ENCODE measurements at places on chromosomes 3 and 15.

DNA sequence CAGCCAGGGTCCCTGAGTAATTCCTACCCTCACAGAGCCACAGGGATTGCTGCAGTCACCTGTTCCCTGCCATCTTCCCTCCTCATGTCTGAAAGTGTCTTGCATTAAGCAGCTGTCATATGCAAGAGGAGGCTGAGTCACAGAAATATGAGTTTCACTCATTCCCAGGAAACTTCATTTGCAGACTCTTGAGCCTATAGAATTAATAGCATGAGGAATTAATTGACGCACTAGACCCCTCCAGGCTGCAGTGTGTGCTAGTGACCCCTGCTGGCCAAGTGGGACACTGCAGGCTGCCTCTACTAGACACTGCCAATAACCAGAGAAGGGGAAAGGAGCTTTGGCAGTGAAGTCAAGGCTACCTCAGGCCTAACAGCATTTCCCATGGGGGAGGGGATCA lies 50.6 kb upstream of the SLC6A1 start:
- DNase-seq = no peak

DNA sequence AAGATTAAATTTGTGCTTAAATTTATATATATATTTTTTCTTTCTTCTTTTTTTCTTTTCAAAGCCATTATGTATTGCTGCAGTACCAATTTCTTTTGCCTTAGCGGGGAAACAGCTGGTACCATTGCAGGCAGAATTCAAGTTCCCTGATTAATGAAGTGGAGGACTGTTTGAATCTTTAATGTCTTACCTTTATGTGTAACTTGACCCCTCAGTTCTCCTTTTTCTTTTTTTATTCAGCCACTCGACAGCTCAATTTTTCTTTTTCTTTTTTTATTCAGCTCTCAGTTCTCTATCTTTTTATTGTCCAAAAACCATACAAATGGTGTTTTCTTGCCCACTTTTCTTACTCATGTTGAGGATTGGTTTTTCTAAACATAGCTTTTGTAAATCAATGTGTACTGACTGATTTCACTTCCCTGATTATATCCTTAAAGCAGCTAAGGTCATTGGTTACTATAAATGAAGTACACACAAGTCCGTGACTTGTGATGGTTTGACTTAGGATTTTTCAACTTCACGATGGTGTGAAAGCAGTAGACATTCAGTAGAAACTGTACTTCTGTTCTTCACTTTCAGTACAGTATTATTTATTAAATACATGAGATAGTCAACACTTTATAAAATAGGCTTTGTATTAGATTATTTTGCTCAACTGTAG lies 22.8 kb downstream of the ATP2C1 start:
- DNase-seq = no peak

- no peak for DNase-seq
Measured at GRCh38 chr3:181610973-181611265, 100.8 kb upstream of the SOX2 start.

DNA sequence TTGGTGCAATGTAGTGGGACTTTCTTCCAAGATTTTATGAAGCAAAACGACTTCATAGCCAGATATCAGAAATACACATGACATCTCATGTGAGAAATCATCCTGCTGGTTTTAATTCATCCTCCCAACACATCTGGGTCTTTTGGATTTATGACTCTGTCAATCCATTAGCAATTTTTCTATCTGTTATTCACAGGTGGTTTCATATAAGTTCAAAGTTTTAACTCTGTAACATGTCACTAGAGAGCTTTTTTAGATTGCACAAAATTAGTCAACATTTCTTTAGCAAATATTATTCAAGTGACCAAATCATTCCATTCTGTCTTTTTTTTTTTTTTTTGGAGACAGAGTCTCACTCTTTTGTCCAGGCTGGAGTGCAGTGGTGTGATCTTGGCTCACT lies 30.4 kb downstream of the SQOR start:
- no peak for DNase-seq

DNA sequence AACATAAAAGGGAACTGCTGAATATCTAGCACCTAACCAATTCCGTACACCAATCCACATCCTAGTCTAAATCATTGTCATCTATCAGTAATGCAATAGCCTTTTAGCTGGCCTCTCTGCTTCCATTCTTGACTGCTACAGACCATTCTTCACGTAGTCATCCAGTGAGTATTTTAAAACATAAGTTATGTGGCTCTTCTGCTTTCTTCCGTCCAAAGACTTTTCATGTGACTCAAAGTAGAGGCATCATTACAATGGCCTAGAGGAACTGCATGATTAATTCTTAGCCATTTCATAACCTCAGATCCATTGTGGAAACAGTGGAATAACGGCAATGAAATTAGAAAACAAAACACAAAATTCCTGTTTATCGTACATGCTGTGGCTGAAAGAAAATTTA lies 88.9 kb upstream of the CBLB start:
- peak; percentile 64 for DNase-seq

DNA sequence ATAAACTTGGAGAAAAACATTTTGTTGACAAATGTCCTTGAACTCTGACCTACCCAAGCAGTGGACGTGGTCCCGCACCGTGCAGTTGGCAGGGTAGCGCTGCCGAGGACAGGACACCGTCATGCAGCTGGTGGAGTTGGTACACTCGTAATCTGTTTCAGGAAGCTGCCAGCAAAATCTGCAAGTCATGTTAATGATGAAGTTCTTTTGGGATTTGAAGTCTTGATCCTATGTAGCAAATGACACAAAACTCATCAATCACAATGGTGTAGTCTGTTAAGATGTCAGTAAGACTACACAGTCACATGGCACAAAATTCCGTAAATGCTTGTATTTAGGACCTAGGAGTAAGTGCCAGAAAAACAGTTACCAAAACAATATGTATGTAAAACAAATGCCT lies 5.5 kb downstream of the TM2D3 start:
- no peak for DNase-seq

DNA sequence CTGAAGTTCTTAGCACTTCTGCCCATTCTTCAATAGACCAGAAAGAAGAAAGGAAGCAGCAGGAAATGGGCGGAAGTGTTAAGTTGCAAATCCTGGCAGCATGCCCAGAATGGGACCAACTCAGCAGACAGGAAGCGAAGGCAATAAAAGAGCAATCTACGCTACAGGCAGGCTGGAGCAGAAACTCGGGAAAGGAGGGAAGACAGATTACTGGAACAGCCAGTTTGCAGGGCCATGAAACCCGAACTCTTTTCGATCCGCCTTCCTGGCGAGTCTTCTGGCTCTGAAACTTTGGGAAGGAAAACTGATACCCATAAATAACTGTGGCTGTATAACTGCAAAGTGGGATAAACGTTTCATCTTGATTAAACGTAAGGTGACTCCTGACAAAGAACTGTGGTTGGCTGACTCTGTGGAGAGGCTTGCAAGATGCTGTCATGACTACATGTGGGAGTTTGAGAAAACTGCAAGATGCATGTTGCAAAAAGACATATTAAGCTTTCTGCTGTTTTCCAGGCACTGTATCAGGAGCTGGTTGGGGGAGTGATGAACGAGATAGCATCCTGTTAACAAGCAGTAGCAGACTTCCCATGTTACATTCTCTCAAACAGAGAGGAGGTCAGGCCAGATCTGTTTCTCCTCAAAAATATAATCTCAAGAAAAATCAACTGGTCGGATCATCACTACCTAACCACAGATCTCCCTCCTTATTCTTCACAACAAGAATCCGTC lies 67.8 kb downstream of the FMN1 start:
- DNase-seq = peak; percentile 70

- DNase-seq = no peak
Measured at GRCh38 chr15:78055919-78056713, 21.4 kb downstream of the TBC1D2B start.

DNA sequence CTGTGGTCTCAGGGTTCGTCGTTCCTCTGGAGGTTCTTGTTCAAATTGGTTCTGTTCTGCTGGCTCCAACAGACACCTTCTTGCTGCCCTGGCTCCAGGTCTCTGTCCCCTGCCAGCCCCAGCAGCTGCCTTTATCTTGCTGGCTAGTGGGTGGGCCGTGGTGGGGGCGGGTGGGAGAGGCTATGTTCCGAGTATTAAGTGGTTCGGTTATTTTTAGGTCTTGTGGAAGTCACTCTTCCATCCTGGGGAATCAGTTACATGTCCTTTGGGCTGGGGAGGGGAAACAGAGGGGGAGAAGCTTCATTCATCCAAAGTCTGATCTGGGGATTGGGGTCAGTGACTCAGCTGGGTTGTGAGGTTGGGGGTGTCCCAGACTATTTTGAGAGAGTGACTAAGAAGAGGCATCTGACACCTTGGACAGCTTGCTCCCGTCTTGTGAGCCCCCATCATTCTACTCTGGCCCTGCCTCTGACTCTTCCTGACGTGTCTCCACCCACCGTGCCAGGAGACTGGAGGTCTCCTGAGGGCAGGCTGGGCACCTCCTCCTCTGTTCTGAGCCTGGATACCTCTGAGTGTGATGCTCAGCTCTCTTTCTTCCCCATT lies at the start of gene XIRP1:
TSS of gene XIRP1 (minus strand) at position 106 of the 603 bp plus-strand sequence. CDS start 3,150 bp downstream, outside the sequence.
- DNase-seq = no peak

DNA sequence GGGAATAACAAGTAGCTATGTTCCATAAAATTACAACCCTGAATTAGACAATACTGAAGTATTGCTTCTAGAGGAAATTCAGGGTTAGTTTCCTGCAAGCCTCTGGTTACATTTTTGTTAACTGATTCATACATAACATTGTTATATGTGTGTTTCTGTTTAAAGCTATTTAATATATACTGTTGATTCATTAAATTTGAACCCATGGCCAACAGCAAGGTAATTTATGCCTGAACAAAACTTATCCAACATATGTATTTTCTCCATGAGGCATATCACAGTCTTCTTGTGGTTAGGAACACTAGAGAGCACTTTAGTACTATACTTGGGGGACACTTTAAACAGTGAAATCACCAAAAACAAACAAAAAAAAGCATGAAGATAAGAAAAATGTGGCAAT lies 47.7 kb upstream of the PTX3 start:
- DNase-seq = no peak
